Chondrocyte (in vitro differentiated cells): ENCODE measurements at places on chromosomes 13 and 19. TPM values are rescaled to one million over a fixed set of nuclear protein-coding genes. Genes with fewer than 3 reads are reported as not detected.

The ZNF709 gene
- 2.0 to 5.2 TPM (median 3.0 TPM) in 3 replicates for total RNA-seq

The ICAM5 gene
- total RNA-seq, result 2.2 to 9.3 TPM (median 8.9 TPM) in 3 replicates

The GAPDHS gene
- total RNA-seq, result not detected in 3 replicates

GRCh38 chr19:46529622-46530451 lies 34.2 kb upstream of the PNMA8B start:
- peaks cover 3% of the 10 kb centered on the region for H3K27me3 ChIP-seq
- no peaks in the 10 kb centered on the region for H3K36me3 ChIP-seq
- peaks cover 10% of the 10 kb centered on the region for H3K4me1 ChIP-seq
- no peak for DNase-seq
- no peak overlapping the region for H3K27ac ChIP-seq

DNA sequence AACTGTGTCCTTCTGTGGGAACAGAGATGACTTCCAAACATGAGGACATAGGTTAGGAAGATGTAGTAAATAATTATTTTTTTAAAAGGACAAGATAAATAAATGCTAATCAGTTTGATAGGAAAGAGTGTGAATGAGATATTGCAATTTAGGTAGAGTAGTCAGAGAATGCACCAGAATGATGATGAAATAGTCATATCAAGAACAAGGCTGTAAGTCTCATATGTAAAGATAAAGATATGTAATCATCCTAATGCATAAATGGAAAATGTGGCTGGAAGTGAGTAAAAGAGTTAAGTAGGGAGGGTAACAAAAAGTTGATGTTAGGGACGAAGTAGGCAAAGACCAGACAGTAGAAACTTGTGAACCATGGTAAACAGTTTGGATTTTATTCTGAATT lies 1041.7 kb upstream of the MIR17HG start:
- no peaks in the 10 kb centered on the region for H3K27me3 ChIP-seq
- H3K4me3 ChIP-seq, result no peak overlapping the region
- H3K4me1 ChIP-seq, result peaks cover 12% of the 10 kb centered on the region
- DNase-seq, result no peak

DNA sequence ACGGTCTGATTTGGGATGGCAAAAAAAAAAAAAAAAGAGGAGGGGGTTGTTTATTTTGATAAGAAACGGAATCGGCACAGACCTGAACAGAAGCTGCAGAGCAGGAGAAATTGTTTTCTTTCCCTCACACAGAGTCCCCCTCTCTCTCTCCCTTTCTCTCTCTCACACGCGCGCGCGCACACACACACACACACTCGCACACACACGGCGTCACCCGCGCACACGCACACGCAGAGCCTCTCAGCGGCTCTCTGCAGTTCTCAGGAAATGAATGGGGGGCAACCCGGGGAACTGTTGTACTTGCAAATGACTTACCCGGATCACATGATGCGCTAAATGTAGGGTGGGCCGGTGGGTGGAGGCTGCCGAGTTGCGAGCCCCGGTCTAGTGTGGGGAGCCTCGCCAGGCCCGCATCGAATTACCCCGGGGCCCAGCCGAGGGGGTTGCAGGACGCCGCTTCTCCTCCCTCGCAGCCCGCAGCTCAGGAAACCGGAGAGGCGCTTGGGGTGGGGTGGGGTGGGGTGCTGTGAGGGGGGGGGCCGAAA lies 475 bp downstream of the KLF12 start:
- peak overlapping the region; percentile 99 for H3K27ac ChIP-seq
- DNase-seq, result peak; percentile 95
- peak overlapping the region; percentile 95 for H3K4me3 ChIP-seq

- DNase-seq, result no peak
- no peak overlapping the region for H3K4me3 ChIP-seq
- H3K4me1 ChIP-seq, result no peaks in the 10 kb centered on the region
- no peaks in the 10 kb centered on the region for H3K27me3 ChIP-seq
Observed at GRCh38 chr19:58252102-58252685, 23.5 kb downstream of the ZNF544 start.

DNA sequence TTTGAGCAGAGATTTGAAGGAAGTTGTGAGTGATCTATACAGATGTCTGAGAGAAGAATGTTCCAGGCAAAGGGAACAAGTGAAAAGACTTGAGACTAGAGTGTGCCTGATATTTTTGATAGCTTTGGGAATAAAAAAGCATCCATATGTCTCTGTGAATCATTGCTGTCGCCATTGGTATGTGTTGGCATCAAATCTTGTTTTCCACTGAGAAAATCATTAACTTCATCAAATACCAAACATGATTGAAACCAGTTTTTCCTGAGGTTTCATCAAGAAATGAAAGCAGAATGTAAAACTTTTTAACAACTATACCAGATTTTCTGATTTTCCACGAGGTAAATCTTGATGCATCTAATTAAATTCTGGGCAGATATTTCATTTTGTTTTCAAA lies 862.6 kb downstream of the DIAPH3 start:
- H3K27me3 ChIP-seq, result no peaks in the 10 kb centered on the region
- peaks cover 19% of the 10 kb centered on the region for H3K4me1 ChIP-seq
- no peak for DNase-seq
- peaks cover 1% of the 10 kb centered on the region for H3K36me3 ChIP-seq
- H3K4me3 ChIP-seq, result no peak overlapping the region

DNA sequence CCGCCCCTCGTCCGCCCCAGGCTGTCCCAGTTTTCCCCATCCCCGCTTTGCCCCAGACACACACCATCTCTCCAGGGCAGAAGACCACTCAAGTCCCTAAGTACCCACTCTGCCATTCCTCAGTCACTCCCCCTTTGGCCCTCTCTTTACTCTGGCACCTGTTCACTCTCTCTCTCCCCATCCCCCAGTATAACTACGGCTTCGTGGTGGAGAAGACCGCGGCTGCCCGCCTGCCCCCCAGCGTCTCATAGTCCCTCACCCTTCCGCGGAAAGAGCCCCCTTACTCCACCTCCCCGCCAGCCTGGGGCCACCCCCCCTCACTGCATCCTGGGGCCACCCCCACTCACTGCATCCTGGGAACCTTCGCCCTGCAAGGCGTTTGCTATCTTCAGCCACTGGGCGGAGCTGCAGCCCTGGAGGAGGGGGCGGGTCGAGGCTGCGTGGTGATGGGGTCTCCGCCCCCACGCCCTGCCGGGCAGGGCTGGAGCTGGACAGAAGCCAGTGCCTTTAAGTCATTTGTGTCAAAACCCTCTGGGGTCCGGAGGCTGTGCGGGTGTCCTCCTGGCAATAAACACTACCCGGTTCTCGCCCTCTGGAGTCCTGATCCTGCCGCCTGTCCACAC lies 5.0 kb downstream of the MVB12A start:
- peaks cover 8% of the 10 kb centered on the region for H3K4me1 ChIP-seq
- no peaks in the 10 kb centered on the region for H3K36me3 ChIP-seq
- H3K27me3 ChIP-seq, result no peaks in the 10 kb centered on the region
- H3K4me3 ChIP-seq, result no peak overlapping the region

DNA sequence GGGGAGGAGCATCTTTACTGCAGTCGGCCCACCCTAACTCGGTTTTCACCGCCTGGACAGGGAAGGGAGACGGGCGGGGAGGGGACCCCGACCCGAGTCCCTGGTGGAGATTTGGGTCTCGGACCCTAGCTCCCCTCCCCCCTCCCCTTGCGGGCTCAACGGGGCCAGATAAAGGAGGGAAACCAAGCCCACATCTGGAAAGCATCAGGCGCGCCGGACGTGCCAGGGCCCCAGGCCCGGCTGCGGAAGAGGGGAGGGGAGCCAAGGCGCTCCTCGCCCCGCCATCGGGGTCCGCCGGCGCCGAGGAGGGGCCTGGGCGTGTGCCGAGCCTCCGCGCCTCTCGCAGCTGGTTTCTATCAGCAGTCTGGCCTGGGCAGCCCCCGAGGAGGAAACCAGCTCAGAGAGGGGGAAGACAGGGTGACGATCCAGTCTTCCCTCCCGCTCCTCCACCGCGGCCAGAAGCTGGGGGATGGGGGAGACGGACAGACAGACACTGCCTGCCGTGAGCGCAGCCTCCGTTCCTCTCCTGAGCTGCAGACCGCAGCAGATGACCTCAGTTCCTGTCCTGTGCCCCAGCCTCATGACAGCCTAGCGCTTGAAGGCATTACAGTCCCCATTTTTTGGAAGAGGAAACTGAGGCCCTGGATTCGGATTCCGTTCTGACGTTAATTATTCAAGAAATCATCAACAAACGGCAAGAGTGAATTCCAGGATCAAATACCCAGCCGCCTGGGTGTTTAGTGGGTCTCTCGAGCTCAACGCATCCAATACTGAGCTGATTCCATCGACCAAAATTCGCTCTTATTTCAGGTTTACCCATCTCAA lies 3.6 kb upstream of the GNG8 start:
- H3K27me3 ChIP-seq, result peaks cover 2% of the 10 kb centered on the region
- H3K36me3 ChIP-seq, result no peaks in the 10 kb centered on the region
- no peak overlapping the region for H3K27ac ChIP-seq
- H3K4me3 ChIP-seq, result peak overlapping the region; percentile 51

DNA sequence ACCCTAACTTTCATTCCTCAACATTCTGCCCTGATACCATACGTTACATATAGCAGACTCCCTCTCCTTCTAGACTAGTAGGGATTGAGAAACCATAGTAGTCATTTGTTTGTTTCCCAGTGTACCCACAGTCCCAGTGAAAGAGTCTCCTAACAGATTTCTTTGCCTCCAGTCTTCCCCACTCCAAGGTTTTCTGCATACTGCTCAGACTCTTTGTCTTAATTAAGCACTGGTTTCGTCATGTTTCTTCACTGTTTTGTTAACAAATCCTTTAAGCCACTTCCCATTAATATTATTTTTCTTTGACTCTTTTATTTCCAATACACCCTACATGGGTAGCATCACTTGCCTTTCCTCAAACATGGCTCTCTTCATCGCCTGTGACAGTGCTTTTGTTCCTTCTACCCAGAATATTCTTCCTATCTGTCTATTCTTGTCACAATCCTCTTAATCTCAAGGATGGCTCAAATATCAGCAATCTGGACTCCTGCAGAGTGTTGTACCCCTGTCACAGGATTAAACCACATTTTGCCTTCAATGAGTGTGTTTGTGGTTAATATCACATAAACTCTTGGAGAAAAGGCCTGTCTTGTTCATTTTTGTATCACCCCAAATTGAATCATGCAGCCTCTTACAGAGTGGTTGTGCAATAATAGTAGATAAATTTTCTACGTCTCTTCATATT lies 92.7 kb upstream of the KLF12 start:
- H3K27ac ChIP-seq, result no peak overlapping the region
- H3K27me3 ChIP-seq, result no peaks in the 10 kb centered on the region
- peaks cover 4% of the 10 kb centered on the region for H3K36me3 ChIP-seq

DNA sequence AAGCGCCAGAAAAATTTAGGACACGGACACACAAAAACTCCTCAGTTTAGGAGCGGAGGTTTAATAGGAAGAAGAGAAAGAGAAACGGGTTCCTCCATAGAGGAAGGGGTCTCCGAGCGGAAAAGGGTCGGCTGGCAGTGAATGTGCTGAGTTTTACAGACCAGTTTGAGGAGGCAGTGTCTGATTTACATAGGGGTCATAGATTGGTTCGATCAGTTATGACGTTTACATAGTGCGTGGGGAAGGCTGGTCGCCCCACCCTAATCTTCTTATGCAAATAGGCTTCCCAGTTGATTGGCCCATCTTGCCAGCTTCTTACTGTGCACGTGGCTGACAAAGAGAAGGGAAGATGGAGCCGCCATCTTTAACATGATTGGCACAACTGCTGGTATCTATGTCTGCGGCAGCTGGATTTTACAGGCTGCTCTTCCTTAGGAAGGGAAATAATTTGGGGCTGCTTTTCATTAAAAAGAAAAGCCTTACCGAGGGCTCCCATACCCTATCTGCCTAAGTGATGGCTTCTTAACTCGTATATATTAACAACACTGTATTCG lies 1.2 kb upstream of the ZNF225 start:
- peaks cover 21% of the 10 kb centered on the region for H3K4me1 ChIP-seq
- peak overlapping the region; percentile 98 for H3K27ac ChIP-seq
- no peak for DNase-seq
- H3K36me3 ChIP-seq, result peaks cover 25% of the 10 kb centered on the region
- peak overlapping the region; percentile 94 for H3K4me3 ChIP-seq

DNA sequence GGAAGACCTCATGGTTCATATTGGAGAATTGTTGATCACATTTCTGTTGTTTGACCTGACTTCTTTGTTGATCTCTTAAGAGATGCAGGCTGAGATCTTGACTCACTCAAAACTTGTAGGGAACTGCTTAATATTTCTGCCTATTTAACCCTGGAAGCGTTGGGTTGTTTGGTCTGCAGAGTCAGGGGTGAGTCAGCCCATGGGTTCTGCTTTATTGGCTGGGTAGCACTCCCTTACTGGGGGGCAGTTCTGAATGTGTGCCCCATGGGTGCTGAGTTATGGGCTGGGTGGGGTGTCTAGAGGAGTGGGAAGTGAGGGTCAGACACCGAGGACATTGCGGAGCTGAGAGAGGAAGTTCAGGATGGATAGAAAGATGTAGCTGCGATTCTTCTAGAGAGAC lies 87.9 kb downstream of the LRCH1 start:
- no peaks in the 10 kb centered on the region for H3K27me3 ChIP-seq
- peaks cover 1% of the 10 kb centered on the region for H3K36me3 ChIP-seq
- peak overlapping the region; percentile 43 for H3K27ac ChIP-seq
- no peak for DNase-seq
- no peak overlapping the region for H3K4me3 ChIP-seq

- H3K27me3 ChIP-seq, result no peaks in the 10 kb centered on the region
- H3K4me1 ChIP-seq, result no peaks in the 10 kb centered on the region
- H3K36me3 ChIP-seq, result no peaks in the 10 kb centered on the region
- no peak overlapping the region for H3K4me3 ChIP-seq
Observed at GRCh38 chr19:30335306-30335886, 36.8 kb upstream of the ZNF536 start.

GRCh38 chr13:107296804-107297203 lies 728.9 kb upstream of the ARGLU1 start:
- no peaks in the 10 kb centered on the region for H3K36me3 ChIP-seq
- H3K4me3 ChIP-seq, result no peak overlapping the region

DNA sequence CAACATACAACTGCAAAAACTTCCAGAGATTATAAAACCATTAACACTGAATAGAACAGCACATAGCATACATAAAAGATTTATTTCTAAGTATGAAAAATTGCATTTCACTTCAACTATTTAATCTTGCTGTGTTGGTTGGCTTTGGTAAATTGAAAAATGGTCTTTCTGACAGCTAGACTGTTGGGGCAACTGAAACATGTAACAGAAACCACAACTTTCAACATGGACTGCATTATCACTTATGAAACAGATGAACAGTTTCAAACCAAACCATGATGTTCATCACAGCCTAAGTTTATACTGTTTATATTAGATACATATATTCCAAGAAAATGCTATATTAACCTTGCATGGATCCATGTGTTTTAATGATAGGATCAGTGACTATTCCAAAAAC lies 324.1 kb upstream of the PCDH9 start:
- H3K4me3 ChIP-seq, result no peak overlapping the region
- H3K36me3 ChIP-seq, result peaks cover 7% of the 10 kb centered on the region
- no peak for DNase-seq
- peaks cover 9% of the 10 kb centered on the region for H3K4me1 ChIP-seq
- H3K27me3 ChIP-seq, result no peaks in the 10 kb centered on the region
- no peak overlapping the region for H3K27ac ChIP-seq

DNA sequence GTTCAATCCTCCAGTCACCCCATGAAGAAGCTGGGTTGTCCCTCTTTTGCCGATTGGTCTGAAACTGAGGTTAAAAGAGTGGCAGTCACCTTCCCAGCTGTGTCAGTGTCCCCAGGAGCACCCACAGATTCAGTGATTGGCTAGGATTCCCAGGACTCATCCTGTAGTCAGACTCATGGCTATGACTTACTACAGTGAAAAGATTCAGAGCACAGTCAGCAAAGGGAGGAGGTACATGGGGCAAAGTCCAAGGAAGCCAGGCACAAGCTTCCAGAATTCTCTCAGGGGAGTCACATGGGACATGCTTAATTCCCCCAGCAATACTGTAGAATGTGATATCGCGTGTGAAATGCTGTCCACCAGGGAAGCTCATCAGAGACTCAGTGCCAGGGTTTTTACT lies 14.2 kb downstream of the ZNF473 start:
- no peak overlapping the region for H3K4me3 ChIP-seq
- no peak for DNase-seq
- H3K36me3 ChIP-seq, result peaks cover 62% of the 10 kb centered on the region
